Stimulated activated CD8-positive, alpha-beta memory T cell treated with anti-CD3 and anti-CD28 coated beads, Interleukin-7, amount 100 ng/mL, for 1 hour (primary cell): ENCODE measurements at places on chromosomes 7 and 10.

GRCh38 chr7:140229101-140229525 lies 52.3 kb upstream of the KDM7A start:
- DNase-seq, result no peak

DNA sequence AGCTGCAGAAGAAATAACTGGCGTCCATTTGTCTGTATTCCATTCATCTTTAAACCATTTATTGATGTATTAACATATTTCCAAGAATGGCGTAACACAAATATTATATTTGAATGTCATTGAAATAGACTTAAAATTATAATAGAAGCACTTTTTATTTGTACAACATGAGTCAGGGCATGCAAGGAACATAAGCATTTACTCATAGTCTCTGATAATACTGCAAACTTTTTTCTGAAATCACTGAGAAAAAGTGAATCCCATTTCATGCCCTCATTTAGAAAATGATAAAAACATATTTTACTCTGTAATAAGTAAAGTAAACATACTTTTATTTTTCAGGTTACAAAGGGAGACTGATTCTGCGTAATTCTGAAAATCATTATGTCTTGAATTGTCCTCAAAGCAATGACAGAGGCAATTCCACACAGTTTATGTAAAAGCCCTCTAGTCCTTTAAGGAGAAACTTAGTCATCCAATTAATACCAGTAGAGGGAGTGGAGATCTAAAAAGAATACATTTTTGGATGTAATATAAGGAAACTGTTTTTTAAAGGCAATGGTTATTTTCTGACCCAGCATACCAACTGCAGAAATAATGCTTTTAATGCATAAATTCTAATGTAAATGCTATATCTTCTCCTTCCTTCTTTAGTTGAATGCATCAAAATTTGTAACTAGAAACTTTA lies 58.1 kb downstream of the AGMO start:
- DNase-seq, result no peak

- DNase-seq, result no peak
These were observed 77.8 kb upstream of the TNRC18 start for GRCh38 chr7:5501465-5501864.

GRCh38 chr10:70634011-70634410 lies 31.5 kb upstream of the PRF1 start:
- no peak for DNase-seq

DNA sequence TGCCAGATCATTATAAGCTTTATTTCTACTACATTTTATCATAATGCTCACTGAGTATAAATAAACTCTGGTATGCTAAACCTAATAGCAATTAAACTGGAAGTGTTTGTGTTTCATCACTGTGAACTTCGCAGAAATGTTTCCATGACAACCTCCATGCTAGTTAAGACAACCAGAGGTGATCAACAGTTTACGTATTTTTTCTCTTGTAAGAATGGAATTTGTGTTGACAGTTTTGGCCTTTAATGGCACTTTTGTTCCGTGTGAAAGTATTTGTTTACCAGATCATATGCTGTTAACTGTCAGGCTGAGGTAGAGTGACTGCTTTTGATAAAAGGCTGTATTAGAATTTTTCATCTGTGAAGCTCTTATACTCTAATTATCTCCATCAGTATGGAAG lies 212.1 kb upstream of the PPP1R3A start:
- DNase-seq, result no peak

DNA sequence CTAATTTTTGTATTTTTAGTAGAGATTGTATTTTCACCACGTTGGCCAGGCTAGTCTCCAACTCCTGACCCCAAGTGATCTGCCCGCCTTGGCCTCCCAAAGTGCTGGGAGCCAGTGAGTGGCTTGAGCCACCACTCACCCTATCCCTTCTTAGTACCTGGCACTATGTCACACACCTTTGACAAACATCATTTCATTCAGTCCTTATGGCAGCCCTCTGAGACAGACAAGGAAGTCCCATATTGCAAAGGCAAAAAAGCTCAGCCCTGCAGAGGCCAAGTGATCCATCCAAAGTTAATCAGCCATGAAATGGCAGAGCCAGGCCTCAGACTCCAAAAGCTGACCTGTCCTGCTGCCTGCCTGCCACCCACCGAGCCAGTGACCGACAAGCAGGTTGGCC lies 39.9 kb upstream of the ECHDC3 start:
- no peak for DNase-seq

- DNase-seq, result no peak
These were observed 180.8 kb upstream of the TNS3 start for GRCh38 chr7:47762746-47763062.

DNA sequence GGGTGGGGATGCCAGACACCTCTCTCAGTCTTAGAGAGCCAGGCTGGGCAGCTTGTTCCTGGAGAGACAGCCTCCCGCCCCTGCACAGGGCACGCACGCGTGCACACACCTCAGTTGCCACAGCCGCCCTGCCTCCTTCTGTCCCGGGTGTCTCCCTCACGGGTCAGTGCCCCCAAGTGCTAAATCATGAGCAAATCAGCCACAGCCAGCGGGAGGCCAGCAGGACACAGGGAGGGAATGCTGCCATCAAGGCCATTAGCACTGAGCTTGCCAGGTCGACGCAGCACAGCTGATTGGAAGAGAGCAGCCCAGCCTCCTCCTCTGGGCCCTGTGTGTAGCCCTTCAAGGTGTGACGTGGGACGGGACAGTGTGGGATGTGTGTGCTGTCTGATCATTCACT lies 130.4 kb downstream of the CDH23 start:
- DNase-seq, result no peak

DNA sequence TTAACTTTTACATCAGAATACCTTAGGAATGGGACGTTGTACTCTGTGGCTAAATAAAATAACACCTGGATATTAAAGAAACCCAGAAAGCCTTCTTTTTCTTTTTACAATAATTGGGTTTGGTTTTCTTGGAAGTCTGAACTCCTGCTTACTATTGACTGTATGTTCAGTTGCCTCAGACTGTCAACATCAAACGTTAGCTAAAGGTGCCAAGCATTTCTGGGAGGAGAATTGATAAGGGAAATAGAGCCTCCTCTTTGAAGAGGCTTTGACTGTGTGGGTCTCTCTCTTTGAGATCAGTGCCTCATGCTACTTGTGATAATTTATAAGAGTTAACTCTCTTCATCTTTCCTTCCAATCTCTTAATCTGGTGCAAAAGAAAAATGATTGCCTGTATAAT lies 224.7 kb upstream of the BMPER start:
- DNase-seq, result no peak

DNA sequence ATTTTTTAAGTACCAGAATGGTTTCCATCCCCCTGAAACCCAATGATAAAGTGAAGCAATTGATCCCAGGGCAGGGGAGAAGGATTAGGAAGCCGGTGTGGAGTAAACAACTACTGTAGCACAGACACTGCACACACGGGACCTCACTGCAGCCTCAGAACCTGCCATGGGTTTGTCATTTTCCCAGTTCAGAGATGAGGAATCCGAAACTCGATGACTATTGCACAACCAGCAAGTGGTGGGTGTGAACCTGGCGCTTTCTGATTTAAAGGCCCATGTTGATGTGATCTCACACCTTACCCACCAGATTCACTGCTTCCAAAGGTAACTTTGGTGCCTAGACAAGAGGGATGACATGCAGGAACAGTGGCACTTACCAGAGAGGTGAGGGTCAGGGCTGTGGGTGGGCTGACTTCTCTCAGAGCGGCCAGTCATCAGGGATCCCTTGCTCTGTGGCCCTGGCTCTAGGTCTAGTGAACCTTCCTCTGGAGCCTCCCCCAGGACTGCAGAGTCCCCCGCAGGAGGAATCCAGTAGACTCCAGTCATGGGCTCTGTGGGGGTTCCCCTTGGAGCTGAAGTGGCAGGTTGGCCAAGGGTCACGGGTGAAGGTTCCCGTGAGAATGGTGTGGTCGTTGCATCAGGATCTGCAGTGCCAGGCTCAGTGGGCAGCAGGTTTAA lies 62.8 kb downstream of the PKD1L1 start:
- DNase-seq, result no peak
